ENCODE measurements at places on chromosomes 11 and 22. TPM values are rescaled to one million over a fixed set of nuclear protein-coding genes. Genes with fewer than 3 reads are reported as not detected.

Gene LRRC10B
- not detected for total RNA-seq

Gene GLB1L3
- 1.3 TPM for total RNA-seq

Gene RTN3
- 52.4 TPM for total RNA-seq

Gene NEFH
- total RNA-seq, result 0.13 TPM

Gene SCGB1D2
- not detected for total RNA-seq

Gene BDNF
- total RNA-seq, result 0.08 TPM

Gene CHRNA10
- total RNA-seq, result 0.93 TPM

Gene KRTAP5-1
- total RNA-seq, result not detected

Gene ADSL
- 132 TPM for total RNA-seq

Gene MAJIN
- total RNA-seq, result not detected

Gene FAM227A
- total RNA-seq, result 0.33 TPM

Gene EHF
- total RNA-seq, result 0.33 TPM

Gene BBOX1
- not detected for total RNA-seq

Gene MUC6
- 0.19 TPM for total RNA-seq

Gene CRELD2
- total RNA-seq, result 48.1 TPM

Gene VEGFB
- total RNA-seq, result 81.7 TPM

Gene CLMP
- 0.21 TPM for total RNA-seq

Gene TRIM48
- not detected for total RNA-seq

Gene KCNQ1OT1
- total RNA-seq, result 1.3 TPM

Gene SAA2
- total RNA-seq, result 4.1 TPM

Gene CST6
- total RNA-seq, result not detected

Gene FAM181B
- not detected for total RNA-seq

Gene VSIG10L2
- not detected for total RNA-seq

Gene ZNF215
- total RNA-seq, result 1.9 TPM

Gene MS4A12
- total RNA-seq, result not detected

Gene UQCR10
- 144 TPM for total RNA-seq

Gene OR51M1
- not detected for total RNA-seq

Gene PRRG4
- total RNA-seq, result 2.1 TPM

Gene AP2A2
- total RNA-seq, result 42.0 TPM

Gene TSG101
- 42.3 TPM for total RNA-seq

Gene BCO2
- 0.56 TPM for total RNA-seq

Gene RIBC2
- total RNA-seq, result not detected

Gene IFITM10
- total RNA-seq, result not detected

Gene OAF
- total RNA-seq, result 2.0 TPM

Gene RAC2
- total RNA-seq, result 386 TPM

Gene TPBGL
- not detected for total RNA-seq

Gene DDI1
- total RNA-seq, result not detected

Gene TSGA10IP
- not detected for total RNA-seq
